ENCODE measurements at places on chromosomes 3 and 15.

DNA sequence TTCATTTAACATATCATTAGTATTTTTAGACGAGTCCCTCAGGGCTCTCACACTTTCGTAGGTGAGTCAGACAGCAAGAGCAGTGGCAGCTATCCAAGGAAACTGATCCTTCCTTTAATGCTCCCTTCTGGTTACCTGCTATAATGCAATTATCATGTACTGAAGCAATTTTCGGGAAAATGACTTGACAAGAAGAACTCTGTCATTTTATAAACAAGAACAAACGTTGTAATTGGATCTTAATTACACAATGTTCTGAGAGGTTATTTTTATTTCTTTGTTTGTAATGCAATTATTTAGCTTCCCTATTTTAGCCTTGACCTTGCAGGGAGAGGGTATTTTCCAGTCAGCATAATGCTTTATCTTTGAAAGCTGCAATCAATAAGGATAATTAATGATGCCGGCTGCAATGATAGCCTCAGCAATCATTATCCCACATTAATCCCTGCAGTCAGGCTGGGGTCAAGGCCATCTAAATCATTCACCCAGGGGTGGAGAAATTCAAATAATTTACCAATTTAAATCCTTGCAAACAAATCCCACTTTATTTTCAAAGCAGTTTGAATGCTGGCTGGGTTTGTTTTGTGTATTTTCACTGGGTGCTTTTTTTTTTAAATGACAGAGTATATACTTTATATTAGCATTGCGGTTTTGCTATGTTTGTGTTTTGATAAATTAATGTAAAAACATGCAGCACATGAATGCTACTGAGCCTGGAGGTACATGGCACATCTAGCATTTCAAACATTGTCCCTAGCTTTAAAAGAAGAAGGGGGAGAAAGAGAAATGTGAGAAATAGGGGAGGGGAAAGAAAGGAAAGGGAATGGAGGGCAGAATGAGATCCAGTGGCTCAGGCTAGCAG lies 249.9 kb downstream of the SHOX2 start:
- no peak for DNase-seq

DNA sequence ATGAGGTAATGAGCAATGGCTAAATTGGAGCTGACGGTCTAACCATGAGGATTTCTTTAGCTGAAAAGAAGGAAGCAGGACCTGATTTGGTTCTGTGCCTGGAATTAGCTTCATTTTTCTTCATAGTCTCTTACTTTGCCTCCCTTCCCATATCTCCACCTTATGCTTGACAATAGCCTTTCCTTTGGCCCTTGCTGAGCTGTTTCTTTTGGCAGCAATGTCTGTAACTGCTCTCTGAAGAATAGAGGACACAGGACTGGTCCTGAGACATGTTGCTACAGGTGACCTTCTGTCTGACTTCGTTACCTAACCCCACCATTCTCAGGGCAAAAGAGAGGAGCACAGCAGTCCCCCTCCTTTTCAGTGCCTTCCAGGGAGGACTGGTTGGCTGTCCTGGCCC lies 122.4 kb downstream of the SSR3 start:
- no peak for DNase-seq

GRCh38 chr3:71039332-71039731 lies 544.2 kb downstream of the FOXP1 start:
- DNase-seq: no peak

GRCh38 chr3:71082833-71083232 lies 500.7 kb downstream of the FOXP1 start:
- DNase-seq: no peak

GRCh38 chr3:111314898-111315297 lies 227.1 kb upstream of the CD96 start:
- DNase-seq: no peak

GRCh38 chr15:75070674-75071073 lies 47.3 kb downstream of the PPCDC start:
- no peak for DNase-seq

DNA sequence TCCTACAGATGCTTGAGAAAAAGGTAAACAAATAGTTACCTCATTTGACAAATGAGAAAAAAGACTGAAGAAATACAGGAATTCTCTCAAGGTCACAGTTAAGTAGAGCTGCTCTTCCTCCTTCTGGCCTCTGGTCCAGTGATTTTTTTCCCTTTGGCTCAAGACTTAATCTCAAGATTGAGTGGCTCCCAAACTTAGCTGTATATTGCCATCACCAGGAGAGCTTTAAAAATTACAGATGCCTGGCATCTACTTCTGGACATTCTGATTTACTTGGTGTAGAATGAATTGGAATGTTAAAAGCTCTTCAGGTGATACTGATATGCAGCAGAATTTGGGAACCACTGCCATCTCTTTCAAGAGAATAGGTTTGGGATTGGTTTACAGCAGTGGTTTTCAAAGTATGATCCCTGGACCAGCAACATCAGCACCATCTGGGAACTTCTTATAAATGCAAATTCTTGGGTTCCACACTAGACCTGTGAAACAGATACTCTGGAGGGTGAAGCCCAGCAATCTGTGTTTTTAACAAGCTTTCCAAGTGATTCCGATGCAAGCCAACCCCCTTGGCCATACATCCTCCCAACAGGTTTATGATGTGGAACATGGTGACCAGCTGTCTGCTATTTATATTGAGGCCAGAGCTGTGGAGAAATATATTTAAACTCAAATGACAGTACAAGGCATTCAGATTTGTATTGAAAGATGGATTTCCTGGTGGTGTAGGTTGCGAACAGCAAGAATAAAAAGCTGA lies 333.0 kb upstream of the RARB start:
- no peak for DNase-seq

GRCh38 chr3:157938154-157938779 lies 168.0 kb downstream of the SHOX2 start:
- no peak for DNase-seq

GRCh38 chr3:20052851-20053250 lies 12.6 kb downstream of the KAT2B start:
- DNase-seq: no peak

GRCh38 chr3:80785475-80785874 lies 976.0 kb downstream of the GBE1 start:
- no peak for DNase-seq

- no peak for DNase-seq
Measured at GRCh38 chr3:14439501-14440167, 37.2 kb downstream of the SLC6A6 start.

- no peak for DNase-seq
Measured at GRCh38 chr15:75019916-75020315, 3.5 kb upstream of the PPCDC start.

GRCh38 chr3:155984791-155985417 lies 114.5 kb downstream of the GMPS start:
- DNase-seq: no peak

DNA sequence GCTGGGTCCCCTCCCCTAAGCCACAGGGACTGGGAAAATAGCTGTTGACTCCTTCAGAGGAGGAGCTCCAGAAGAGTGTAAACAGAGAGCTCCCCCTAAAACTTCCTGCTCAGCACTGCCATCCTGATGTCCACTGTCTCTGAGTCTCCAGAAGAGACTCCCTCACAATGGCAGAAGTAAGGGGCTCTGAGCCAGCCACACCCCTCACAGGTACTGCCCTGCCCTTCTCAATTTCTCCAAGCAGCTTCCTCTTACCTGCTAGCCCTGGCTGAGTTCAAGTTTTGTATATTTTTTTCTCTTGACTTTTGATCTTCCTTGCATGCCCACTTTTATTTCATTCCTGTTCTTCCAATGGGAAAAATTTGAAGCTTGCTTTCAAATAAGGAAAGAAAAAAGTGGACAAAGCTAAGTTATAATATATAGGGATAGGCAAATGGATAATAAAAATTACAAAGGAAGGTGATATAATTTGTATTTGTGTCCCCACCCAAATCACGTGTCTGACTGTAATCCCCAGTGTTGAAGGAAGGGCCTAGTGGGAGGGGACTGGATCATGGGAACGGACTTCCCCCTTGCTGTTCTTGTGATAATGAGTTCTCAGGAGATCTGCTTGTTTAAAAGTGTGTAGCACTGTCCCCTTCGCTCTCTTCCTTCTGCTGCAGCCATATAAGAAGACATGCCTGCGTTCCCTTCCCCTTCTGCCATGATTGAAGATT lies 442.2 kb upstream of the WNT5A start:
- no peak for DNase-seq

DNA sequence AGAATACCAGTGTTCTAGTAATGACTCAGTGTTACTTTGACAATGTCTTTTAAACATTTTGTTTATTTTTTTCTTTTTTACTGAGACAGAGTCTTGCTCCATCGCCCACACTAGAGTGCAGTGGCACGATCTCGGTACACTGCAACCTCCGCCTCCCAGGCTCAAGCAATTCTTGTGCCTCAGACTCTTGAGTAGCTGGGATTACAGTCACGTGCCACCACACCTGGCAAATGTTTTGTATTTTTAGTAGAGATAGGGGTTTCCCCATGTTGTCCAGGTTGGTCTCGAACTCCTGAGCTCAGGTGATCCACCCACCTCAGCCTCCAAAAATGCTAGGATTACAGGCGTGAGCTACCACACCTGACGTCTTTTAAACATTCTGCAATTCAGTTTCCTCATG lies 15.7 kb downstream of the AQR start:
- no peak for DNase-seq

- no peak for DNase-seq
Measured at GRCh38 chr3:157888040-157888439, 218.2 kb downstream of the SHOX2 start.

DNA sequence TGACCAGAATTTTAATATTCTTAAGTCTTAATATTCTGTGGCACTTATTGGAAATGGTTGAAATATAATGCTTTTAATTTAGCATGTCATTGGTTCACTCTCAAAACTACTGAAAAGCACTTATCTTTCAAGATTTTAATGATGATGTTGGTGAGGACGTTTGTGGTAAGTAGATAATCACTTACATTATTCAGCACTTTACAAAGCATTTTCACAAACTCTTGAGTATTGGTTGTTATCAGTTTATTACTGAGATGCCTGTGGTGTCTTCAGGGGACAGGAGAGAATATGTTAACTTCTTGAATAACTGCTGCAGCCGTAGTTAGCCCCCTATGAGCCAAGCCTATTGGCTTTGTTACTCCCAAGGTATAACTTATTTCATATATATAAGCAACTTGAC lies 15.2 kb downstream of the TGFBR2 start:
- DNase-seq: no peak

Data from activated gamma-delta T cell (primary cell).